ENCODE measurements at places on chromosomes 1 and 21.

DNA sequence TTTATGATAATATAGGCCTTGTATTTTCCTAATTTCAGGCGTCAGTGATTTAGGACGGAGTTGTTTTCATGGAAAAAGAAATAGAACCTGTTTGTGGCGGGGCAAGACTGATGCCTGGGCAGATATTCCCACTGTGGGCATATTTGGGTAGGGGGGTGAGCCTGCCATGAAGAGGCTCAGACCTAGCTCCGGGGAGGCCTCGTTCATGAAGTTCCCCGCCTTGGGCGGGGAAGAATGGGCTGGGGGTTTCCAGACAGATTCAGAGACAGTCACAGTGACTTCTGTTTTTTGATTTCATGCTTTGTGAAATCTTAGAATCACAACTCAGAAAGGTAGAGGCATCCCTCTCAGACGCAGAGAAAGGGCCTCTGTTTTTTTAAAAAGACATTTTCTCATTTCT lies 36.1 kb downstream of the RUNX3 start:
- DNase-seq: no peak

- peak; percentile 94 for DNase-seq
Observed at GRCh38 chr1:167066333-167067122, 23.6 kb downstream of the GPA33 start.

- no peak for DNase-seq
Observed at GRCh38 chr1:29679316-29679715, 443.0 kb downstream of the PTPRU start.

GRCh38 chr1:50208315-50208714 lies 99.6 kb downstream of the ELAVL4 start:
- no peak for DNase-seq

- no peak for DNase-seq
Observed at GRCh38 chr1:22279735-22280134, 136.8 kb upstream of the WNT4 start.

GRCh38 chr1:9798236-9799130 lies 25.3 kb downstream of the CLSTN1 start:
- peak; percentile 75 for DNase-seq

DNA sequence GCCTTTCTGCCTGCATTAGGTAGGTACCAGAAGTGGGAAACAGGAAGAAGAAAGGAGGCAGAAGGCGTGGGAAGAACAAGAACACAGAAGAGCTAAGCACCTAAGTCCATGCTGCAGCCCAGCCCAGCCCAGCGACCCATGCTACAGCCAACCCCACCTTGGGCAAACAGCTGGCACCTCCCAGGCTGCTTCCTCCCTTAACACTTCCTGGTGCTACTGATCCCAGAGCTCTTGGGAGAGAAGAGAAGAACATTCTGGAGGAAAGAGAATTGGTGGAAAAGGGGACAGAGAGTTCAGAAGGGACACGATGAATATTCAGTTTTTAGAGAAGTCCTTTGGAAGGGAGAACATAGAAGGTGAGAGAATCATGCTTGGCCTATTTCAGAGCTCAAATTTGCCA lies 28.5 kb downstream of the PLEKHA6 start:
- no peak for DNase-seq

GRCh38 chr1:84103197-84103992 lies 40.7 kb upstream of the PRKACB start:
- peak; percentile 80 for DNase-seq

GRCh38 chr21:41009398-41010100 lies 158.4 kb upstream of the BACE2 start:
- DNase-seq: no peak

GRCh38 chr1:21246905-21247642 lies 43.2 kb downstream of the ECE1 start:
- DNase-seq: no peak

DNA sequence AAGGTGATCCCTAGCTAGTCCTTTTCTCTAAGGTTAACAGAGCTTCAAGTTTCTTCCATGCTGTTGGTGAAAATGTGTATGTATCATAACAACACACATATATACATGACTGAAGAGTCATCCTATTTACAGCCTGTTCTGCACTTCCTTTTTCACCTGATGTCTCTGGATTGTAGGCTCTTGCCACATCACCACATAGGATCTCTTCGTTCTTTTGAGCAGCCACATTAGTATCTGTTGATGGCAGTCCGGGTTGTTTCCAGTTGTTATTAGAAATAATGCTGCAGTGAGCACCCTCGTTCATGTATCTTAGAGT lies 19.7 kb downstream of the MRPL37 start:
- no peak for DNase-seq

GRCh38 chr1:45953934-45954847 lies 150.8 kb downstream of the MAST2 start:
- DNase-seq: peak; percentile 77

DNA sequence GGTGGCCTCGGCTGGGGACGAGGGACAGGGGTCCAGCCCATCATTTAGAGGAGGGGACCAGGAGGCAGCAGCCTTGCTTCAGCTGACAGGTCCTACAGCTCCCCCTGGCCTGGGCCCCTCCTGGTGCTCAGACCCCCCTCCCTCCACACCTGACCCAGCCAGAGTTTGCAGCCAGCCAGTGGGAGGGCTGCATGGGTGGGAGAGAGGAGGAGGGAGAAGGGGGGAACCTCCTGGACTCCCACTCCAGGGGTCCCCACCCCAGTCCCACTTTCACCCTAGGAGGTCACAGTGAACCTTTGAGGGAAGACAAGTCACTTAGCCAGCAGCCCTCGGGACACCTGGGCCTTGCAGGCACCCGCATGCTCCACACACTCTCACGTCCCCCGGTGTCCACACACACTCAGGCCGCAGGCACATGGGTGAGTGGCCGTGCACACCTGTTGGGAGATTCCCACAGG lies 108.9 kb upstream of the ZBTB40 start:
- DNase-seq: no peak

DNA sequence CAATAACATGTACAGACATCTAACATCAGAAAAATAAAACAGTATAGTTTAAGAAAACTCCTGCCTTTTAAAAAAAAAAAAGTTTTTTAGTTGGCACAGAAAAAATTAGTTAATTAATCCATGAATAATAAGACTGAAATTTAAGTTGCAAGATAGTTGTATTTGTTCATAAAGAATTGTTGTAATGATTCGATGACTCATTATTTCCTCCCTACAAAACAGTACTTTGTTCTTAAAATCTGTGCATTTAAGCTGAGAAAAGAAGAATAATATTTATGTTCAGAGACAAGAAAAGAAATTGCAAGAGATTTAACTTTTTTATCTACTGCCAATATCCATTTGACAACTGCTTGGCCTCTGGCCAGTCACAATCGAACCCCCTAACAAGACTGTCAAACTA lies 894.7 kb downstream of the ADGRL2 start:
- no peak for DNase-seq

DNA sequence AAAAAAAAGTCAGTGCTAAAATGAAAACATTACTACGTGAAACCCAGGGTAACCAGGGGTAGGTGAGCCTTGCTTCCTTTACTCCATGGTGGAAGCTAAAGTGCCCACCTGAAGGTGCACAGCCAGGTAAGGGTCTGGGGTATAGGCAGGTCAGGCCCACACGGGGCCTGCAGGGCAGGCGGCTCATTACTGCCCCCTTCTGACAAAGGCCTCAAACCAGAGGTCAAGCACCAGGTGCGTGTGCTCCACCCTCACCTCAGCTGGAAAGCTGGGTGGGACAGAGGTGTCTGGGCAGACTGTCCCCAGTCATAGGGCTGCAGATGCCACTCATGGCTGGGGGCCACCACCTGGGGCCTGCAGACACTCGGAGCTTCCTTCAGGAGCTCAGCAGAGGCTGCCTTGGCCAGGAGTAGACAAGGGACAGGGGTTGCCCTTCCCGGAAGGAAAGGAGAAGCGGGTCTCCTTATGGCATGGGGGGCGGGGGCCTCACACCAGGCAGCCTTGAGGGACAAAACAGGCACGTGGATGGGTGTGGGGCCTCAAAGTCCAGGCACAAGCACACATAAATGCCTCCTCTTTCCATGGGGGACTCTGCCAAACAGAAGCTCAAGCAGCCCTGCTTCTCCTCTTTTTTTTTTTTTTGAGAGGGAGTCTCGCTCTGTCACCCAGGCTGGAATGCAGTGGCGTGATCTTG lies 36.2 kb downstream of the ACOT7 start:
- peak; percentile 3 for DNase-seq

GRCh38 chr1:205783904-205784303 lies 8.6 kb upstream of the RAB29 start:
- peak; percentile 56 for DNase-seq

- no peak for DNase-seq
Observed at GRCh38 chr1:223211323-223211985, 68.4 kb upstream of the TLR5 start.

- DNase-seq: no peak
Observed at GRCh38 chr1:116096013-116096618, 15.1 kb upstream of the MAB21L3 start.

GRCh38 chr1:5494518-5494917 lies 497.7 kb downstream of the NPHP4 start:
- no peak for DNase-seq

- DNase-seq: no peak
Observed at GRCh38 chr1:65759516-65759915, 33.2 kb upstream of the PDE4B start.

DNA sequence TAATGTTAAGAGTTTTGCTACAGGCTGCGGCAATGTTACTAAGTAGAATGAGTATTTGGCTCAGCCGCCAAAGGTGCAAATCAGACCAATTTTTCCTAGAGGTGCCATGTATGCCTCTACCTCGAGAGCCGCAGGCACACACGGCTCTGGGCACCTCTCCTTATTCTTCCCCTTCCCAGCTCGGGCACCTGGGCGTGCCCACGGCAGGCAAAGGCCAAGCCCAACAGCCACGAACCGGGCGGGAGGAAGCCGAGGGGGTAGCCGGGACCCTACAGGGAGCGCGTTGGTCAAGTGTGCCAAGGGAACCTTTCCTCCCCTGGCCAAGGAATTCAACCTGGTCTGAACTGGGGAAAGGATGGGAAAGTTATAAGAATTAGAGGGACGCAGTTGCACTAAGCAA lies 31.0 kb downstream of the LRRC3 start:
- no peak for DNase-seq

- no peak for DNase-seq
Observed at GRCh38 chr1:186977266-186977957, 148.7 kb downstream of the PLA2G4A start.

DNA sequence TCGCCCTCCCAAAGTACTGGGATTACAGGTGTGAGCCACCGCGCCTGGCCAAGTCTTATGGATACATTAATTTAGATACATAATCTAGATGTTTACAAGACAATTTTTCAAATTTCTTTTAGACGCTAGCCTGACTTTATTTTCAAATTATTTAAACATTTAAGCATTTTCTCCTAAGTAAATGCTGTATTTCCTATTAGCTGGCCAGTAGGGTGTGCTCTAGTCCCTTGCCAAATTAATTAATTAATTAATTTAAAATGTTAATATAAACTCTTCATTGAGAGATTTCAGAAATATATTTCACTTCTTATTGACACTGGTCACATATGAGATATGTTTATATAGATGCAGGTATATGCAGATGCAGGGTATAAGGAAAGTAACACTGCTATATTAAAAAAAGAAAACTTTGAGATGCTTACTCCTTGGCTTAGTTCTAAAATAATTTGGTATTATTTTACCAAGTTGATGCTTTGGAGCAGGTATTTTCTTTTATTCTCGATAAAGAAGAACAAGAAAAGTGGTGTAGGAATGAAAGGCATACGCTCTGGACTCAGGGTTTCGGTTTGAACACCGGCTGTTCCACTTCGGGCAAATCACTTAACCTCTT lies 5.2 kb upstream of the ERRFI1 start:
- DNase-seq: peak; percentile 39

DNA sequence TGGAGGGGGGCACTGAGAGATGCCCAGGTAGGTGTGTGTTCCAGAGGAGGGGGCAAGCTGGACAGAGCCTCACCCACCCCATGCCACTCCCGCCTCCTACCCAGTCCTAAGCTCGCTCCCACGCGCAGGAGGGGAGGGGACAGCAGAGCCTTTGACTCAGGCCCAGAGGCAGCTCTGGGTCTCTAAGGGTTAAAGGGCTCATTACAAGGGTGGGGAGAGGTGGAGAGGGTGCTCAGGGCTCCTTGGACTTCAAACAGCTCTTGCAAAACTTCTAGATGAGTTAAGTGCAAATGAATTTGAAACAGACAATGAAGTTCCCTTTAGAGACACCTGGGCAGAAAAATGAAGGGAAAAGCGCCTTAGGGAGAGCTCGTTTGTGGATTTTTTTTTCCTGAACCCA lies 104.2 kb upstream of the CASZ1 start:
- DNase-seq: no peak

DNA sequence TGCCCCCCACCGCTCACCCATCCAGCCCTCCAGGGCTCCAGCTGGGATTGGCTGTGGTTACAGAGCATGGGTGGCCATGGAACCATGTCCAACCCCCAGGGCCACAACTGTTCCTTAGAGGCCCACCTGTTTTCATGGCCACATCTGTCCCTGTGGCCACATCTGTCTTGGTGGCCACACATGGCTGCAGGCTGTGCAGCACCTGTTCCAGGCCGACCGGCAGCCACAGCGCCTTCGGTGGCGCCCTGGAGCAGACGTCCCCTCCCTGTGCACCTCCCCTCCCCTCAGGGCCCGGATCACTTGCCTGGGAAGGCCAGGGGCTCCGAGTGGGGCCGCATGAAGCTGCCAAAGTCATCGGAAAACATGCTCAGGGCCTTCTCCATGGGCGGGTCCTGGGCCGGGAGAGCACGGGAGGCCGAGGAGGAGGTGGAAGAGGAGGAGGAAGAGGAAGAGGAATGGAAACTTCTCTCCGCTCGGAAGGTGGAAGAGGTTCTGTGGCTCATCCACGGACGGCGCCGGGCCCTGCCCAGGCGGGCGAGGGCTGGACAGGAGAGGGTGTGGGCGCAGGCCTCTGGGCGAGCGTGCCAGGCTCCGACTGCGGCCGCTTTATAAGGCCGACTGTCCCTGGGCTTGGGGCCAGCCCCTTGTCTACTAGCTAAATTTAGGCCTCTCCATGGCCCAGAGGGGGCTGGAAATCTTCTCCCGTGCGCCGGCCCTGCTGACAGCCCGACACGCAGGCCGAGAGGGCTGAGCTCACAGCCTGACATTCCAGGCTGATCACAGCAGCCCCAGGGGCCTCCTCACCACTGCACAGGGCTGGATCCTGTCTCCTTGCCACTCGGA lies at the start of gene HSPB7:
HSPB7 (minus strand) TSS at position 583 of the 843 bp plus-strand sequence; CDS start at position 503, 80 bp downstream.
- peak; percentile 93 for DNase-seq

GRCh38 chr1:228366062-228366865 lies 40.4 kb downstream of the TRIM11 start:
- no peak for DNase-seq

DNA sequence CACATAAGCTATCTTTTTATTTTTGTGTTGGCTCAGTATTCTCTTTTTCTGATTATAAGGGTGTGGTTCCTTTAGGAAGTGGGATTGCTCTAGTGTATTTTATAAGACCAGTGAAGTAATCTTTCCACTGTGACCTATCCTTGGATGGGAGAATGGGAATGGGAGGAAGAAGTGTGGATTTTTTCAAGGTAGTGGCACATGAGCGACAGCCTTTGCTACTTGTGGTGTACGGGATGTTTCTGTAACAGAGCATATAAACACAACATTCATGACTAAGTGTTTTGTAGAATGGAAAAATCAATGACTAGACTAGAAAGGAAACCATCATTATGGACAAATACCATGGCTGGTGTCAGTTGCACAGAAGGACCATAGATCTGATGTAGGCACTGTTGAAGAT lies 209.6 kb downstream of the GIPC2 start:
- peak; percentile 17 for DNase-seq
